Liver (tissue), 10 donors: ENCODE measurements at places on chromosomes 6 and 20.

DNA sequence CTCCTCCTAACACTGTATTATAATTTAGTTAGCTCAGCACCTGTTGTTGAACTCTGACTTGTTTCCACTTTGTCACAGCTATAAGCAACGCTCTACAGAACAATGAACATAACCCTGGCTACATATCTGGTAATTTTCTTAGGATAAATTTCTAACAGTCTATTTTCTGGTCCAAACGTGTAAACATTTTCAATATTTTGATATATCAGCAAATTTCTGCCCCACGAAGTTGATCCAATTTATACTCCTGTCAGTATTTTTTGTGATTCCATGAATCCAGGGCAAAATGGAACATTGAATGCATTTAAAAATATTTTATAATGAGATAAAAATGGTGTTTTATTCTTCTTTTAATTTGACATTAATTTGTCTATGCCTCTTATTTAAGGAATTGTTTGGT lies 448.5 kb upstream of the AGPAT4 start:
- DNase-seq, result no peak

DNA sequence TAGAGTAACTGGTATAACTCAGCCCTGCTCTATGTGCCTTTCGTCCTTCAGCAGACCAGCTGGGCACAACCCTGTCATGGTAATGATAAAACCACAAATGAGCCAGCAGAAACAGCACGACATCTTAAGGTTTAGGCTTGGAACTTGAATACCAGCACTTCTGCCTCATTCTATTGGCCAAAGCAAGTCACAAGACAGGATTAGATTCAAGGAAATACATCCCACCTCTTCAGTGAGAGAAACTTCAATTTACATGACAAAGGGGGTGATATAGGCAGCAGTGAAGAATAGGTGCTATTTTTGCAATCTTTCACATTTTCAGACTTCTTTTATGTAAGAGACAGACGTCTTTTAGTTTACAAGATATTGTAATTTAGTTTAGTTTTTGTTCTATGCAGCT lies 69.8 kb upstream of the SLC35F1 start:
- no peak for DNase-seq

DNA sequence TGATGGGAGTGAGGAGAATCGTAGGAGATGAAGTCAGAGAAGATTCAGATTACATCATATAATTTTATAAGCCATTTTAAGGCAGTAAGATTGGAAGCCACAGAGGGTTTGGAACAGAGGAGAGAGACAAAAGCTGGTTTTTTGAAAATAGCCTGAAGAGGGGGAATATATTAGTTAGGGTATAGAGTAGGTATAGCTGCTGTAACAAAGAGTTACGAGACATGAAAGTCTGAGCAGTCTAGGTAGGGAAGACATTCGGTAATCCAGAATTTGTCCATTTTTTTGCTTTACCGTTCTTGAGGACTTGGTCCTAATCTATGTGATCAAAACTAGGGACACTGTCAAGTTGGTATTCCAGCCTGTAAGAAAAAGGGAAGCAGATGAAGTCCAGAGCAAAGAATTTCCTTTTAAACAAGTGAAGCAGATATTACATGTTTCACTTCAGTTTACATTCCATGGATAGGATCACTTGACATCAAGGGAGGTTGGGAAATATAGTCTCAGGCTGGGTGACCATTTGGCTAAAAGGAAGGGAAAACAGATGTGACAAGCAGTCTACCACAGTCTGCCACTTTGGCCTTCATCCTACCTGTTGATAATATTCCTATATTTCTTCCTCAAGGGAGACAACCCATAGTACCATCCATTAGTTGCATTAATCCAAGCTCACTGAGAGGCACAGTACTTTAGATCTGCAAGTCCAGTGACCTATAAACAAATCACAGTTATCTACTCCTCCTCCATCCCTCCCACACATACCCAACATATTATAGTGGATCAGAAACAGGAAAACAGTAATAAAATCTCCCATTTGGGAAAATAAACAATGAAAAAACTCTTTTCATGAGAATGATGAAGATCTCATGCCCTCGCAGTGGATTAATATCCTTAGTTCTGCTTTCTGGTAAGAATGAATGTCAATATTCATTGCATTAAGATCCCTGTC lies 10.2 kb downstream of the FAM135A start:
- no peak for DNase-seq

GRCh38 chr6:165841153-165841558 lies 178.1 kb upstream of the PDE10A start:
- no peak for DNase-seq

GRCh38 chr6:158038291-158039177 lies 56.9 kb downstream of the SYNJ2 start:
- no peak for DNase-seq

GRCh38 chr6:169921853-169922824 lies 170.7 kb downstream of the ERMARD start:
- DNase-seq, result peak; percentile 44

- DNase-seq, result no peak
Measured at GRCh38 chr6:139642346-139642745, 267.9 kb upstream of the CITED2 start.

DNA sequence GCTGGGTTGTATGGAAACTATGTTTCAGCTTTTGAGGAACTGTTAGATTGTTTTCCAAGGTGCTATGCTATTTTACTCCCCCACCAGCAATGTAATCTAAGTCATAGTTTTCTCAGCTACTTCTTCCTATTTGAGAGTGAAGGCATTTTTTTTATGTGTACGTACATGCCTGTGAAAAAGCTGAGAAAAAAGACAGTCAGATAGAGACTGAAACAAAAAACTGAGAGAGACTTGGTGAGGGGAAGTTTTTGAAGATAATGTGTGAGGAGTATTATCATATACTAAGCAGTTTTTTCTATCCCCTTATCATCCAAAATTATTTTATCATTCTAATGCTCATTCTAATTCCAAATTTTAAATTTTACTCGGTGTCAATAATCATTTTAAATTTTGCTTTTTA lies 780.0 kb downstream of the BCKDHB start:
- DNase-seq, result no peak

DNA sequence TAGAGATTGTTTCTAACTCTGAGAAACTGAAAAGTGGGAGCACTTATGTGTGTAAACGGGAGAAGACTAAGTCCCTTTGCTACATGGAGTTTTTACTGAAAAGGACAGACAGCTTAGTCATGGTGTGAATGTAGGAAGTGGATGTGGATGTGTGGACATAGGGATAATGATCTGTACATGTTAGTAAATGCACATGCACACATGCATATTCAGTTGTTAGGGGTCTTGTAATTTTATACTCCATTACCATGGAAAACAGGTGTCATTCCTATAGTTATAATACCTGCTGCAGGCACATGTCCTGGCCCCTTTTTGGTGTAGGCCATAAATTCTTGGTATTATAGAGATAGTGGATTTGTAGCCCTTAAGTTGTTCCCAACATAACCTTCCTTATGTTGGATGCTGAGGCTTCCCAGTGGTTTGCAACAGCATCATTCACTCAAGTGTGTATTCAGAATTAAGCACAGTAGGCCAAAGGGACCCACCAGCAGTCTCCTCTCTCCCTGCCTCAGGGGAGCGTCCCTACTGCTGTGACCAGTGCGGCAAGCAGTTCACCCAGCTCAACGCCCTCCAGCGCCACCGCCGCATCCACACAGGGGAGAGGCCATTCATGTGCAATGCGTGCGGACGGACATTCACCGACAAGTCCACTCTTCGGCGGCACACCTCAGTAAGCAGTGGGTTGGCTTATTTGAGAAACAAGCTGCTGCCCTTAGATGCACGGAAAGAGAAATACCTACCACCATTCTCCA lies 7.3 kb downstream of the GZF1 start:
- DNase-seq, result no peak

GRCh38 chr6:106168097-106168888 lies 82.2 kb downstream of the PRDM1 start:
- DNase-seq, result no peak
